T follicular helper cell (primary cell): ENCODE measurements at places on chromosomes 11 and 22.

- no peak for DNase-seq
Measured at GRCh38 chr11:71997594-71997993, 1.1 kb upstream of the IL18BP start.

DNA sequence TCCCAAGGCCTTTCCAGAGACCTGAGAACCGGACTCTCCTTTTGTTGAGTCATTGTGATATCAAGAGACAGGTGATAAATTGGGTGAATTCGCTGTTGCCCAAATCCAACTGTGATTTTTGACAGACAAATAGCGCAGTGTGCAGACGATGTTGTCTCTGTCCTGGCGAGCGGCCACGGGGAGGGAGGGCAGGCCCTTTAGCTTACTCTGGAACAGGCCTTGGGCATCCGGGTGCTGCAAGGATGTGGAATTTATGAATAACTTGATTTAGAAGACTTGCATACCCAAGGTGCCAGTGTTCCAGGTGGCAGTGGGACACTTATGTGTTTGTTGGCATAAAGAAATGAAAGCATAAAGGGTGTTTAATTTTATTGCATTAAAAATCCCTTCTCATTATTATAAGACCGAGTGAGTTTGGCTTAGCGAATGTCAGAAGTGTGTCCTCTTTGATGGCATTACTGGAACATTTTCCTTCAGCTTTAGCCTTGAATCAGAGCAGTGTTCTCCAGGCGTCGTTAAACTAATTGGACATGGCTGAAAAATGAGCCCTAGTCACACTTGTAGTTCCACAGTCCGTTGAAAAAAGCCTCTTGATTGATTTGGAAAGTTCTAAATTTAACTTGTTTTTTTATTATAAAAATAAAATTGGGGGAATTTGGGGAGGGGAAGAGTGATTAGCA lies 9.4 kb downstream of the LDLRAD3 start:
- DNase-seq = no peak

DNA sequence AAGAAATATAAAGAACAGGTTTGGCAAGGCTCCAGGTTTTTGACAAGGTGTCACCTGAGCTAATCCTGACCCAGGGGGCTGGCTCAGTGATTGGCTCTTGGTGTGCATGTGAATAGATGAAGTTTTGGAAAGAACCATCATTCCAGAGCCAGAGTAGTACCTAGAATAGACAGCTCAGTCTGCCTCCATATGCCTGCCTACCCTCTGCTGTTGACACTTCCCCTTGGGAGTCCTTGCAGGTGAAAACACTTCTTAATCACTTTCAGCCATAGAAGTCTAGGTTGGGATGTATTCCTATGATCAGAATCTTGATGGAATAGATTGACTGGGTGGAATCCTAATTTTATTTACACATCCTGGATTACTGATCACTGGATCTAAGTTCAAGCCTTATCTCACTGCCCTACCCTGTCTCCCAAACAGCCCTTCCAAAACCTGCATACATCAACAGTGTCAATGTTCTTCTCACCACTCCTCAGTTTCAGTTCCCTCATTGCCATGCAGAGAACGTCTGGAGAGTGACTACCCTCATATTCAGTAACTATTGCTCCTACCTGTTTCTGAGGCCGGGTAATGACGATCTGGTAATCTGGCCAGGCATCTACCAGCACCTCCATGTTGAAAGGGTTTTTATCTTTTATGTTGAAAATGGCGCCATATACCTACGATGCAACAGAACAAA lies 6.7 kb downstream of the GLYATL2 start:
- DNase-seq = no peak

DNA sequence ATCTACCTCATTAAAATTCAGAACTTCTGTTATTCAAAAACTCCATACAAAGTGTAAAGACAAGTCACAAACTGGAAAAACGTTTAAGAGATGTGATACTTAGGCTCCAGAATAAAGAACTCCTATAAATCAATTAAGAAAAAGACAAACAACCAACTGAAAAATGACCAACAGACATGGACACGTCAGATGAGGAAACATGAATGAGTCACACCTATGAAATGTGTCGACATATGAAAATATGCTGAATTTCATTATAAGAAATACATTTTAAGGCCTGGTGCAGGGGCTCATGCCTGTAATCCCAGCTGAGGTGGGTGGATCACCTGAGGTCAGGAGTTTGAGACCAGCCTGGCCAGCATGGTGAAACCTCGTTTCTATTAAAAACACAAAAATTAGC lies 78.7 kb downstream of the ENTHD1 start:
- DNase-seq = no peak

DNA sequence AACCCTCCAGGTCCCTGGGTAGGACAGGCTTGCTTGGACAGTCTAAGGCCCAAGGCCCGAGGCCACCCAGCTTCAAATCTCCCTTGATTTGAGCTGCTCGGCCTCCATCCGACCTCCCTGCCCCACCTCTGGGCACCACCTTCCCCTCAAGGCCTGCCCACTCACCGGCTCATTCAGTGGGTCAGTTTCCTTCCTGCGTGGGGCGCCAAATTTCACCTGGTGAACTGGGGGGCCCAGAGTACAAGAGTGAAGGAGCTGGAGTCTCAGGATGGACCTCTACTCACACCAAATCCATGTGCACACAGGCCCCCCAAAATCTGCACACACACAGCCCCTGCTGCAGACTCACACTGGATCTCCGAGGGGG lies 3.8 kb downstream of the MAP4K2 start:
- no peak for DNase-seq

DNA sequence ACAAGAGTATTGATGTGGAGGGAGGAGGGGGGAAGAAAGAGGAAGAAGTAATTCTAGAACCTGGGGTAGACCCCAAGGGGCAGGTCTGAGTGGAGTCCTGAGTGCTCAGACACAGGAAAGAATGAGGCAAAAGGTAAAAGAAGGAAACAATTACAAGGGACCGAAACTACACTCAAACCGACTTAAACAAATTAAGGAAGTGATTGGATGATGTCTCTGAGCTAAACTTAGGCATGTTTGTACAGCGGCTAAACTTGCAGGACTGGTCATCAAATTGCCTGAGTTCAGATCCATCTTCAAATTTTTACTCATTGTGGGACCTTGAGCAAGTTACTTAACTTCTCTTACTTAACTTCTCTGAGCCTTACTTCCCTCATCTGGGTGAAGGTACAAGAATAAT lies 86.3 kb upstream of the LRRC55 start:
- no peak for DNase-seq

- DNase-seq = no peak
Measured at GRCh38 chr11:88431675-88432341, 94.3 kb upstream of the CTSC start.

- no peak for DNase-seq
Measured at GRCh38 chr22:47784991-47785390, 1022.5 kb downstream of the TBC1D22A start.

DNA sequence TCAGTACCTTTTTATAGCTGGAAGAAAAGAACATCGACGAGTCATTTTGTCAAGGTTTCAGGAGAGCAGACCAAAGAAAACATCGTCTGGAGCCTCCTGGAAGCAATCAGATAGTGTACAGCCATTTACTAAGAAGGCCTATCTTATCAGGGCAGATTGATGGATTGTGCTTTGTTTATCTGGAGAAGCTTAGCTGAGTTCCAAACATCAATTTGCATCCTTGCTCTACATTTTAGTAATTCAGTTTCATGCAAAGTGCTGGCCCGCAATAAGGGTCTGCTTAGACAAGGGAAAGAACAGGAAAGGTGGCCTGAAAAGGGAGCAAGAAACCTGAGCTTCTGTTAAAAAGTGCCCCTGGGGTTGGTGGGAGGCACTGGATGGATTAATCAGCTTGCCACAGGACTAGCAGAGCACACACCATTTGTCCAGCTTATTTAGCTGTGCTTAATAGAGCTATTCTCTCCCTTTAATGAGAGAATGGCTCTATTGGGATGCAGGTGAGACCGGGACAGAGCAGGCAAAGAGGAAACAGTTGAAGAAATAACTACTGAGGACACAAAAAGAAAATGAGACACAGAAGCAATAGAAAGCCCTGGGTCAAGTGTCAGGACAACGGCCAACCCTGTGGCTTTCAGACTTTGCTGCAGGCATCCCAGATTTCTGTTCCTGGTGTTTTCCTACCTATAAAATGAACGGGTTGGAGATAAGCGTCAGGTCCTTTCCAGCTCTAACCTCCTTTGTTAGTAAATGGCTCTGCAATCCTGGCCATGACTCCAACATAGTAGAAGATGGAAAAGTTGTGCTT lies 122.1 kb upstream of the TTC12 start:
- DNase-seq = no peak

DNA sequence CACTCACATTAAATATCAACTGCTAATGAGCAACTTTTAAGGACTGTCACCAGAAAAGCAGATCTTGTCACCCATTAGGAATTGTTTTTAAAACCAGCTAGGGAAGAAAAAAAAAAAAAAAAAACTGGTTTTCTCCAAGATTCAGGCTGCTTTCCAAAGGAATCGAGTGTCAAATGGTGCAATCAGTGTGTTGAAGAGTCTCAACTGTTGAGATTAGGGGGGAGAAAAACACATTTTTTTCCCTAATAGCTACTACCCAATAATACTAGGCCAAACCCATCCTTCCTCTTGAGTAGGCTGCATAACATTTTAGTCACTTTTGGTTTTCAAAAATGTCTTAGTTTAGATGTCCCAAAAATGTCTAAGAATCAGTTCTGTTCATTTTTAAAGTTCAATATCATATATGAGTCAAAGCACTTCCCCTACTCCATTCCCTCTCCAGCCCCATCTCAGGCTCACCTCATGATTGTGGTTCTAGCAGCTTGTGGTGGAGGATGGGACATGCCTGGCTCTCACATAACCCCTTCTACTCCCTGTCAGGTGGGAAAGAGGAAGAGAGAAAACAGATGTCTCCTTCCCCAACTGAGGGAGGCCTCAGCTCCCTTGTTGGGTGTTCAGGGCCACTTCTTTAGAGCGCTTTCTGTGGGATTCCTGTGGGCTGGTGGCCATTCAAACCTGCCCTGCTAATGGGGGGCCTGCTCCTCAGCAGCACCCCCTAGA lies 193.6 kb downstream of the CWF19L2 start:
- DNase-seq = no peak

- DNase-seq = no peak
Measured at GRCh38 chr11:34509336-34509876, 4.2 kb downstream of the ELF5 start.
